ENCODE measurements at places on chromosomes 1 and 21.

DNA sequence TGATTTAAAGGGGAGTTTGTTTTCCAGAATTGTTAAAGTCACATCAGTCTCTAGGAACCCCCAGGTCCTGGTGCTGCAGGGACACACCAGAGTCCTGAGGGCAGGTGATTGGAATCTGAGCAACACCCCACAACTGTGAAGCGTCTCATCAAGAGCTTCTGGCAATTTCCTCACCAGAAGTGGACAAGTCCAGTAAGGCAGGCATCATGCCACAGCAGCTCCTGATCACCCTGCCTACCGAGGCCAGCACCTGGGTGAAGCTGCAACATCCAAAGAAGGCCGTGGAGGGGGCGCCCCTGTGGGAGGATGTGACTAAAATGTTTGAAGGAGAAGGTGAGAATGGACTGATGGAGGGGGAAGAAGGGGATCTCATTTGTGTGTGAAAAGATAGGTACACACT, 2.1 kb downstream of the ZFP69 start:
- no peak for DNase-seq

DNA sequence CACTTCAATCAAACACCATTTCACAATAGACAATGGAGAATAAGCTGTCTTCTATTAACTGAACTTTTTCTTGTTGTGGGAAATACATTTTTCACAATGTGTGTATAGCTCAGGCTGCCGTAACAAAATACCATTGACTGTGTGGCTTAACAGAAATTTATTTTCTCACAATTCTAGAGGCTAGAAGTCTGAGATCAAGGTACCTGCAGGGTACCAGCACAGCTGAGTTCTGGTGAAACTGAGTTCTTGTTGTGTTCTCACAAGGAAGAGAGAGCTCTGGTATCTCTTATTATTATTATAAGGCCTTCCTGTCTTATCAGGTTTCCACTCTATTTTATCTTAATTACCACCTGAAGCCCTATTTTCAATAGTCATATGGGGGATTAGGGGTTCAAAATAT, 15.4 kb downstream of the ST7L start:
- no peak for DNase-seq

GRCh38 chr1:94714552-94714951, 105.6 kb upstream of the SLC44A3 start:
- DNase-seq: no peak

- DNase-seq: no peak
Measured at GRCh38 chr1:106398391-106398790, 658.1 kb upstream of the PRMT6 start.

GRCh38 chr1:246528933-246529731, 22.1 kb upstream of the SMYD3 start:
- DNase-seq: no peak

- no peak for DNase-seq
Measured at GRCh38 chr1:53350853-53351767, 23.2 kb upstream of the LRP8 start.

- DNase-seq: no peak
Measured at GRCh38 chr1:5734414-5734813, 257.8 kb downstream of the NPHP4 start.

DNA sequence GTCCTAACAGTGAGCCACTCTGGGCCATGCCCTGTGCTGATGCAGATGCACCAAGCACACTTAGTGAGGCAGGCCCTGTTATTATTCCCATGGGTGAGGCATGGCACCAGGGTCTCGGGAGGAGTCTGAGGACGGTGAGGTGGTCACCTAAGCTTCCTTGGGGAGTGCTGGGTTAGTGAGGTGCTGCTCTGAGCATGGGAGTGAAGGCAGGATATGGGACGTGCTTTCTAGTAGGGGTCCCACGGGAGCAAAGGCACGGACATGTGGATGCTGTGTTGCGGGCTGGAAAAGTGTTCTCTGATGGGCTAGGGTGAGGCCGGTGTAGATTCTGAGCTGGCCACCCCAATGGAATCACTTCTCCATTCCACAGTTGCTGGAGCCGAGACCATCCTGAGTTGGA, 77.5 kb upstream of the CSF3R start:
- DNase-seq: no peak

DNA sequence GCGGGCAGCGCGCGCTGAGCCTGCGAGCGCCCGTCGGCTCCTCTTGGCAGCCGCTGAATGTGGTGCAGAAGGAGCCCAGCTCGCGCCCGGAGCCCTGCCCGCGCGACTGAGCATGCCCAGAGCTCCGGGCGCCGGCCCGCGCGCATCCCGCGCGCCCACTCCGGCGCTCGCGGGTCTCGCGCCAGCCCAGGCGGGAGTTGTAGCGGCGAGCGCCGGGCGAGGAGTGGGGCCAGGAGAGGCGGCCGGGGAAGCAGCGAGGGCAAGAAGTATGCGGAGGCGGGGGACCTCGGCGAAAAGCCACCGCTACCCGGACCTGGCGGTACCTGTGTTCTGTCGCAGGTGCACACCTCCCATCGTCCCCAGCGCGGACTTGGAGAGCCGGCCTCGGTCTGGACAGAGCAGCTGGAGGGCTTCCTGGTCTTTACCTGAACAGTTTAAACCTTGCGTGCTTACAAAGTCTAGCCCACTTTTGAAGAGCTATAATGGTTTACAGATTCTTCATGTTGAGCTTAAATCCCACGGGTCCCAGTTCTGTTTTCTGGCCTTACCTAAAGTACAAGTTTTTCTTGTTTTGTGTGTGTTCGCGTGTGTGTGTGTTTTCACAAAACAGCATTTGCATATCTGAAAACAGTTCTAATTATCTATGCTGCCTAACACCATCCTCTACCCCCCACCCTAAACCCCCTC, at the start of gene DDAH1:
Gene DDAH1, minus strand, starts transcription at position 61 of the 687 bp plus-strand sequence. CDS start 114 bp downstream, outside the sequence.
- no peak for DNase-seq

DNA sequence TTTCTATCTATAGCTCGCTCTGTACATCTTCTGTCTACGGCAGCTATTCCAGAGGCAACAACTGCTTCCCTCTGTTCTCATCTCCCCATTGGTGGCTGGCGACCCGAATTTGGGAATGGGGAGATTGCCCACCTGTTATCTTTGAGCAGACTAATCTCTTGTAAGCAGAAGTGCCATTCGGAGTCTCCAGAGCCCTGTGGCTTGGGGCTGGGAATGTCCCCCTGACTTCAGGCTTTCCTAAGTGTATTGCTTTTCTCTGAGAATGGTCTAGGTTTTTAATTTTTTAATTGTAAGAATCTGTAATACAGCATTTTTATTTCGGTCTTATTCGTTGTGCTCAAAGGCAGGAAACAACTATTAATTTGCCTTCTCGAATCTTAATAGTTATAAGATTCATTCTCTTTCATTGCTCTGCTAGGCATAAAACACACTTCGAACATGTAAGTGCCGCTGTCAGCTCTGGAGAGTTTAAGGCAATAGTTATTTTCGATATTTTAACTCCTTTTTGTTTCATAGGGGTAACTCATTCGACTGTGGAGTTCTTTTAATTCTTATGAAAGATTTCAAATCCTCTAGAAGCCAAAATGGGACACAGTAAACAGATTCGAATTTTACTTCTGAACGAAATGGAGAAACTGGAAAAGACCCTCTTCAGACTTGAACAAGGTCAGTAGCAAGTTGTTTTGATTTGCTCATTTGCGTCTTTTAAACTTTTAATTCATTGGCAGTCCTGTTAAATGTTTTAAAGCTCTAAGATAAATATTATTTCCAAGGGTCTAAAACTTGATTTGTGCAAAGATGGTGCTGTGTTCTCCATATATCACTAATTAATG, 514 bp downstream of the AGL start:
- no peak for DNase-seq

DNA sequence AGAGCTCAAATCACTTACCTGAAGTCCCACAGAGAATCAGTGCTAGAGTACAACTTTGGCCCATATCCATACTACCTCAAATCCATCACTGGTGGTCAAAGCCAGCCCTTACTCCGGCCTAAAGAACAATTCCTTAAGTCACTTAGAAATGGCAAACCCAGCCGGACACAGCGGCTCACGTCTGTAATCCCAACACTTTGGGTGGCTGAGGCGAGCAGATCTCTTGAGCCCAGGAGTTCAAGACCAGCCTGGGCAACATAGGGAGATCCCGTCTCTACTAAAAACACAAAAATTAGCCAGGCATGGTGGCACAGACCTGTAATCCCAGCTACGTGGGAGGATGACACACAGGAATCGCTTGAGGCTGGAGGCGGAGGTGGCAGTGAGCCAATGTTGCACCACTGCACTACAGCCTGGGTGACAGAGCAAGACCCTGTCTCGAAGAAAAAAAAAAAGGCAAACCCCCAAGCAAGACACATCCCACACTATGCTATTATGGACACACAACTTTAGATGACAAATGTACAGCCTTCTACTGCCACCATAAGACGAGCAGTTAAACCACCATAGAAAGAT, 24.0 kb downstream of the NPHP4 start:
- no peak for DNase-seq

- no peak for DNase-seq
Measured at GRCh38 chr21:45236481-45236880, 51.2 kb downstream of the POFUT2 start.

DNA sequence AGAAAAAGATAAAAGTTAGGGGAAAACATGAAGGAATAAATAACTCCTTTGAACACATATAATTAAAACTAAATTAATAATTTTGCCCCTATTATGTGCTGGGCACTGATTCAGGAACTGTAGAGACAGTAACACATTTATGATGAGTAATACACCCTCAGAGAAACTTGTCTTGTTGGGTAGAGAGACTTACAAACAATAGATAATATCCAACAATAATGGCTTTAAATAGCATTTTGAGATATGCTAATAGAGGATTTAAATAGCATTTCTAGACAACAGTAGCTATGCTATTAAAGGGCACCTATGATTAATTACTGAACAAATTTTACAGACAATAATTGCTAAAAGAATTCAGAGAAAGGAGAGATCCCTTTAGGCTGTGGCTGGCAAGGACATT, 455.5 kb downstream of the NUF2 start:
- DNase-seq: no peak

DNA sequence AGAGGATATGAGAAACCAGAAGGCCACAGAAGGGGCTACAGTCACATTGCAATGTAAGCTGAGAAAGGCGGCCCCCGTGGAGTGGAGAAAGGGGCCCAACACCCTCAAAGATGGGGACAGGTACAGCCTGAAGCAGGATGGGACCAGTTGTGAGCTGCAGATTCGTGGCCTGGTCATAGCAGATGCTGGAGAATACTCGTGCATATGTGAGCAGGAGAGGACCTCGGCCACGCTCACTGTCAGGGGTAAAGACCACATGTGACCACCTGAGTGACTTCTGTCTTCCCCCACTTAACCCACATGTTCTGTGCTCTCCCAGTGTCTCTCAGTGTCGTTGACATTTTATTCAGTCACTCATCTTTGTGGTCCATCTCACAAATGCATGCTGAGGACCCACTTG, 92.1 kb downstream of the OBSCN start:
- DNase-seq: no peak

DNA sequence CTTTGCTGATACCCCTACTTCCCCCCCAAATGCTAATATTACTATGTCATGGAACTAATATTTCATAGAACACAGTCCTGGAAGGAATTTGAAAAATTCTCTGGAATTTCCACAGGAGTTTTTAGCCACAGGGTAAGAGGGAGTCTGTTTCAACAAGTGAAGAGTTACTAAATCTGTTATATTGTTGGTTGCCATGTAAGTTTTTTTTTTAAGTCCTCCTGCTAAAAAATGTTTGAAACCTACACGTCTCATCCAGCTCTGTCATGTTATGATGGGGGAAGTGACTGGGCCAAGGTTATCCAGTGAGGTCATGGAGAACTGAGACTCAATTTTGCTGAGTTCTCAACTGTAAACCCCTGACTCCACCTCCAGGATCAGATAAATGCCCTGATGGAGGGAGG, 60.8 kb upstream of the USP24 start:
- no peak for DNase-seq

DNA sequence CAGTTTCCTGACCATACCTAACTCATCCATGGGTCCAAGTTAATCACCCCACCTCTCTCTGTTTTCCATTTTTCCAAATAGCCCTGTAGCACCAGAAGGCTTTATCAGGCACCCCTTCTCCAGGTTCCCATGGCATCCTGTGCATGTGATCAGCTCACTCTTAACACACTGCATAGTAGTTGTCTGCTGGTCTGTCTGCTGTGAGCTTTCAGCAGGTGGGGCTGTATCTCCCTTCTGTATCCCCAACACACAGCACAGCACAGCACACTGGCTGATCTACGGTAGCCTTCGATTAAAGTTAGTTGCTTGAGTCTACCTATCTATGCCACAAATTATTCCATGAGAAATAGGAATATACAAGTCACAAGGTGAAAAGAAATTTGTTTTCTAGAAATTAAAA, 54.3 kb upstream of the C1orf198 start:
- no peak for DNase-seq

DNA sequence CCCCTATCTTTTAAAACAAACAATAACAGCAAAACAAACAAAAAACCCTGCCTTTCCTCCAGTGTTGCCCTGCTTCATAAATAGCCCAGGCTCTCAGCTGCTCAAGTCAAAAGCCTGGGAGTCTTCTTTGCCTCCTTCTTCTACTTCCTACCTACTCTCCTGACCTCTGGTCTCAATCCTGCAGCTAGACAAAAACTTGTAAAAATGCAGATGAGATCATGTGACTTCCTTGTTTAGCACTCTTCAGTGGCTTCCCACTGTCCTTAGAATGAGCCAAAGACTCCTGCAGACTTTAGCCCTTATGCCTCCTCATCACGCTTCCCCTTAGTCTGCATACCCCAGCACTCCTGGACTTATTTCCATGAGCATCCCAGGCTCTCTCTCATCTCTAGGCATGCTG, 55.0 kb upstream of the ZNF644 start:
- DNase-seq: no peak

Data from stimulated activated CD8-positive, alpha-beta memory T cell treated with anti-CD3 and anti-CD28 coated beads, Interleukin-2, amount 100 ng/mL, for 48 hours (primary cell).